ENCODE measurements at places on chromosomes 1 and 21.

- no peak for DNase-seq
These were observed 9.8 kb downstream of the PDZK1IP1 start for GRCh38 chr1:47179988-47180563.

GRCh38 chr1:156128654-156129597 is 14.4 kb downstream of the LMNA start:
- no peak for DNase-seq

DNA sequence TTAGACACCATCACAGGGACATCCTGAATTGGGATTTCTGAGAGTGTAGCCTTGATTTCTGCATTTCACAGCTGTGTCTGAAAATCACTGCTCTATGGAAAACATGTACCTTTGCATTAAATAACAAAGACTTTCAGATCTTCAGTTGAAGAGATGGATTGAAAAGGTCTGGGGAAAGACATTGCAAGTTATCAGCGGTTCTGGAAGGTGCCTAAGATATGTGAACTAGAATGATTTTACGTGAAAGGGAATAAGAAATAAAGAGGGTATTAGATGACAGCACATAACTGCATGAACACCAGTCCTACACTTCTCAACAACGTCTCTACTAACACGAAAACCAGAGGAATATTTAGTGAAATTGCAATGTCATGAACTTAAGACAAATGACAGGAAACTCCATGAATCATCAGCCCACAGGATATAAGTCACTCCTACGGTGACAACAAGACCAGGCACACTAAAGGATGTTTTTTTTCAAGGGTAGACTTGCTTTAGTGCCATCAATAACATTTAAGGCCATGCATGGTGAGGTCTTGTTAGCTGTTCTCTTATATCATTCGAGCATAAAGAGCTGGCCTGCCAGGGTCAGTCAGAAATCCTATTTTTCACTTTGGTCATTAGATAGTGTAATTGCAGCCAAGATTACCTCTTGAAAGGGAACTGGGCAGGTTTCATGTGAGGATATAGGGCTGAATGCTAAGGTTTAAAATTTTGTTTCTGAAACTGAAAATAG is 283.1 kb downstream of the GRIK1 start:
- DNase-seq, result no peak

- DNase-seq, result no peak
These were observed 16.2 kb upstream of the SLC6A17 start for GRCh38 chr1:110134050-110134595.

DNA sequence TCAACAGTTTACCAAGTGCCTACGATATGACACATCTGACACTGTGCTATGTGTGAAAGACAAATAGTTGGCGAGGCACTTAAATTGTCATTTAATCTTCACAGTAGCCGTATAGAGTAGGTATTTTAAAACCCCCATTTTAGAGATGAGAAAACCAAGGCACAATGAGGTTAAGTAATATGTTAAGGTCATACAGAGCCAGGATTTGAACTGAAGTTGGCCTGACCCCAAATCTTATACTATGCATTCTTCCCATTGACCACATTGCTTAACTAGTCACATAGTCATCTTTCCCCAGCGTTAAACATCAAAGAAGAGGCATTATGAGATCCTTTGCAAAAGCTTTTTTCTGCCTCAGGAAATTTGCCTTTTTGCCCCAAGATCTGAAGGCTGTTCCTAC is 3.9 kb downstream of the INKA2 start:
- DNase-seq, result no peak

DNA sequence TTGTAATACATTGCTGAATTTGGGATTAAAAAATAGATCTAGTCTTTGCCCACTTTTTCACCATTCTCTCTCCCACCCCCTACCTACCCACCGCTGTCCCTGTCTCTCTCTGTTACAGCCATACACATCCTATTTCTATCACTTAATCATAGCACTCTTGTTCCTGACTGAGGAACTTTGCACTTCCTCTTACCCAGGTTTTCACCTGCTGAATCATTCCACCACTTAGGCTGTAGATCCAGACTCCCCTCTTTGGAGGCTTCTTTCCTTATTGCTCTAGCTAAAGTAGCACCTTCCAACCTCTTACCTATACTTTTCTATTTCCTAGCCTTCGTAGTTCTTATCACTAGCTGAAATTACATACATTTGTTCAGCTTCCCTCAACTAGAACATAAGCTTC is 59.6 kb downstream of the ATP6V1G3 start:
- DNase-seq, result no peak

DNA sequence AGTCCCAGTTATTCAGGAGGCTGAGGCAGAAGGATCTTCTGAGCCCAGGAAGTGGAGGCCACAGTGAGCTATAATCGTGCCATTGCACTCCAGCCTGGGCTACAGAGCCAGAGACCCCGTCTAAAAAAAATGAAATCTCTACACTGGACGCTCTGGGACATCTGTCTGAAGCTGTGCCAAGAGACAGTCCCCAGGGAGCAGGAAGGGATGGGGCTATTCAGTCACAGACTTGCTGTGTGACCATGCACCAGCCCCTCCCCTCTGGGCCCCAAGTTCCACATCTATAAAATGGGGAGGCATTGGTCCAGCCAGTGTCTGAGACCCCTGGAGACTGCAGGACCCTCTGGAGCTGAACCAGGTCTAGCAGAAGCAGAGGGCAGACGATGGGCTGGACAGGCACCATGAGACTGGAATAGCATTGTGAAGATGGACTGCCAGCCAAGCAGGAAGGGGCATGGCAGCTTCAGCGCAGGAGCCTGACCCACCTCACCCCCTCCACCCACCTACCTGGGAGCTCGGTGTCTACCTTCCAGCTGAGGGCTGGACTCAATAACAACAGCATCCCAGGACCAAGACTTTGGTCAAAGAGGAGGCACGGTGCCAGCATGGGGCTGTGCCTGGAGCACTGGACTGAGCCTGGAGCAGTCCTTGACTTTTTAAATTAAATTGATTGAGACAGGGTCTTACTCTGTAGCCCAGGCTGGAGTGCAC is 1.4 kb downstream of the TMEM54 start:
- no peak for DNase-seq
